ENCODE measurements at places on chromosomes 11 and 22.

DNA sequence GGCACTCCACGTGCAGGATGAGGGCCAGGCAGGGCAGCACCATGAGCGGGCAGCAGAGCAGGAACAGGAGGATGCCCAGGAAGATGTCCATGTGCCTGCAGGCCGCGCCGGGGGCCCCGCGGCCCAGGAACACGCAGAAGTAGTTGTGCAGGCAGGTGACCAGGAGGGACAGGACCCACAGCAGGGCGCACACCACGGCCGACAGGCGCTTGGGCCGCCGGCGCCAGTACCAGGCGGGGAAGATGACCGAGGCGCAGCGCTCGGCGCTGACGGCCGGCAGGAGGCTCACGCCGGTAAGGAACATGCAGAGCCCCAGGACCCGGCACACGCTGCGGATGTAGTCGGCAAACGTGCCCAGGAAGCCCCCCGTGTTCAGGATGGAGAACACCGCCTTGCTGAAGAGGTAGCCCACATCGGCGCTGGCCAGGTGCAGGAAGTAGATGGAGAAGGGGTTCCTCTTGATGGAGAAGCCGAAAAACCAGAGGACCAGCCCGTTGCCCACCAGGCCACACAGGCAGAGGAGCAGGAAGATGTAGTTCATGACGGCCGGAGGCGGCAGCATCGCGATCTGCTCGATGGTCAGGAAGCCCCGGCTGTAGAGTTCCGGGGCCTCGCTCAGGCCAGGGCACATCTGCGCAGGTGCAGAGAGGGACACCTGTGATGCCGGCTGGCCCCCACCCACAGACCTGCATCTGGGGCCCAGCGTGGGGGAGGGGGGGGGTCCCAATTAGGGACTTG, 7.2 kb downstream of the MRGPRF start:
- no peak overlapping the region for H3K4me3 ChIP-seq
- H3K27ac ChIP-seq = no peak overlapping the region
- H3K36me3 ChIP-seq = peaks cover 19% of the 10 kb centered on the region
- no peaks in the 10 kb centered on the region for H3K27me3 ChIP-seq
- peak; percentile 70 for DNase-seq
- no peaks in the 10 kb centered on the region for H3K4me1 ChIP-seq

DNA sequence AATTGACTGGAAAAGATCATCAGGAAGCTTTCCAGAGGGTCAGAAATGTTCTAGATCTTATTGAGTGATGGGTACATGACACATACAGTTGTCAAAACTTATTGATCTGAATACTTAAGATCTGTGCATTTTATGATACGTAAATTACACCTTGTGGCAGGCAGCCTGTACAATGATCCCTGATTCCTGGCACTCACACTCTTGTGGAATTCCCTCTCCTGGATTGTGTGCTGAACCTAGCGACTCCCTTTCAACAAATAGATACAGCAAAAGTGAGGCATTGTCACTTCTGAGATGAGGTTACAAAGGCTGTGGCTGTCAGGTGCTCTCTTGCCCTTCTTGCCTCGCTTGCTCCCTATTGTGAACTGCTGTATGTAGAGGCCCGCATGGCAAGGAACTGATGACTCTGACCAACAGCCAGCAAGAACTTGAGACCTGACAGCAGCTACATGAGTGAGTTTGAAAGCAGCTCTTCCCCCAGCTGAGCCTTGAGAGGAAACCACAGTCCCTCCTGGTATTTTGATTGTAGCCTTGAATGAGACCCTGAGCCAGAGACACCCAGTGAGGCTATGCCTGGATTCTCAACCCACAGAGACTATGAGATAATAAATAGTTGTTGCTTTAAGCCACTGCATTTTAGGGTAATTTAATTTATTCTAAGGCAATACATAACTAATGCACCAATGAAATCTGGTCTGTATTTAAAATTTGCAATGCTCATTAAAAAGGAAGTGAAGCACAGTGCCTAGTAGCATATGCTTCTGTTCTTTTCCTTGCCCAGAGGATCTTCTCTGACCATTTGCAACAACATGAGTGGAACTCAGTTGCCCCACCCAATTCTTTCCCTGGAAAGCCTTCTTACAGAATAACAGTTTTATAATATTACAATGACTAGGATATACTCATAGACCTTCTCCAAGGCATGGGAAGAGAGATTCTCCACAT, 60.5 kb upstream of the IZUMO1R start:
- no peak for DNase-seq
- no peaks in the 10 kb centered on the region for H3K27me3 ChIP-seq
- no peaks in the 10 kb centered on the region for H3K4me1 ChIP-seq
- no peak overlapping the region for H3K4me3 ChIP-seq
- H3K27ac ChIP-seq = no peak overlapping the region

- no peaks in the 10 kb centered on the region for H3K4me1 ChIP-seq
- H3K4me3 ChIP-seq = no peak overlapping the region
- H3K27me3 ChIP-seq = no peaks in the 10 kb centered on the region
- no peak overlapping the region for H3K27ac ChIP-seq
- no peak for DNase-seq
These were observed 28.0 kb downstream of the TPST2 start for GRCh38 chr22:26561756-26562417.

DNA sequence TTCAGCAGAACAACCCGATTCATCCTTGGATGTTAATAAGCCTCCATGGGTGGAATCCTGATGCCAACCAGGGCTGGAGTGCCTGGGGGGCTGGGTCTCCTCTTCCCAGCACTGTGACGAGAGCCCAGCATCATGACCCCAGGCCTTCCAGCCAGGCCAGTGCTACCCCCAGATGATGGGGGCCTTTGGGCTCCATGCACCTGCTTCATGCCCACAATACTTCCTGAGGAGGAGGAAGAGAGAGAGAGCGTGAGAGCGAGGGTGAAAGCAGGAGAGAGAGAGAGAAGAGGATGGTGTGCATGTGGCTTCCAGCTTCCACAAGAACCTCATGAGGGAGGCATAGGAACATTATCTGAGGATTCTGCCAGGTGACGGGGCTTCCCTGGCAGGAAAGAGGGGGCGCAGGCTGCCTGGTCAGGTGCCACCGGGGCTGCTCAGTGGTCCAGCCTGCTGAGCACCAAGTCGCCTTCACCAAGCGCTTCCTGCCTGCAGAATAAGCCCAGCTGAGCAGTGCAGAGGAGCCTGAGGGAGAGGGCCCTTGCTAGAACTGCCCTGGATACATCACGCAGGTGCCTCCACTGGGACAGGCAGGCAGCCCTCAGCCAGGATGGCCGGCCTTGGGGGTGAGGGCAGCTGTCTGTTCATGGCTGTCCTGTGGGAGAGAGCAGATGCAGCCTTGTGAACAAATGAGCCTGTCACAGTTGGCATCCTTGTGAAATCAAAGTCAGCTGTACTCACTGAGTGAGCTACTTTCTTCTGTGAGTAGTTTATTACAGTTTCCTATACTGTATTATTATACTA, 243.3 kb upstream of the B3GAT1 start:
- no peaks in the 10 kb centered on the region for H3K4me1 ChIP-seq
- no peak overlapping the region for H3K4me3 ChIP-seq
- no peak overlapping the region for H3K27ac ChIP-seq
- no peaks in the 10 kb centered on the region for H3K36me3 ChIP-seq
- H3K27me3 ChIP-seq = no peaks in the 10 kb centered on the region

GRCh38 chr22:30336752-30337460, 10.2 kb upstream of the TBC1D10A start:
- H3K27ac ChIP-seq = no peak overlapping the region
- H3K4me1 ChIP-seq = no peaks in the 10 kb centered on the region
- H3K27me3 ChIP-seq = no peaks in the 10 kb centered on the region
- DNase-seq = no peak
- H3K4me3 ChIP-seq = no peak overlapping the region
- H3K36me3 ChIP-seq = peaks cover 35% of the 10 kb centered on the region

DNA sequence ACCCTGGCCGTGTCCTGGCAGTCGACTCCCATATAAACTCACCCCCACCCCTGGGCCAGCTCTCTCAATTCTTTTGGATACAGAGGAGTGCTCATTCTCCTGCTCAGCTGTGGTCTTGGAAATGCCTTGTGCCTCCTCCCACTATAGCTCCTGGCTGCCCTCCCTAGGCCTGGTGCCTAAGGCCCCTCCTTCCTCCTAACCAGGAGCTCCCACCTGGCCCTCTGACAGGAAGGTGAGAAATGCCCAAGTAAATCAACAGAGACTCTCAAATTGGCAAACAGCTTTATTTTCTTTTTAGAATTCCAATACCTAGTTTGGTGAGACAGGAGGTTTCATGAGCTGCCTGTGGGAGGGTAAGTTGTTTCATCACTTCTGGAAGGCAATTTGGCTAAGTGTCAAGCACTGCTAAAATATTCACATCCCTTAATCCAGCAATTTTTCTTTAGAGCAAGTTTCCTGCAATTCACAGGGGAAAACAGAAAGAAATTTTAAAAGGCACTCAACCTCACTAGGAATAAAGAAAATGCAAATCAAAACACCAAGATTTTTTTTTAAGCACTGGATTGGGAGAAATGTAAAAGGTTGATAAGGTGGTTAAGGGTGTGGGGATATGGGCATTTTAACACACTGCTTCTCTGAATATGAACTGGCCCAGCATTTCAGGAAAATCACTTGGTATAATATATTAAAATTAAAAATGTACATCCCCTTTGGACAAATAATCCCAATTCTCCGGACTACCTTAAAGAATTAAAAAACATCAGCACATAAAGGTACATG, 209.7 kb upstream of the ARHGAP20 start:
- no peak for DNase-seq
- no peak overlapping the region for H3K4me3 ChIP-seq
- no peaks in the 10 kb centered on the region for H3K27me3 ChIP-seq
- no peaks in the 10 kb centered on the region for H3K4me1 ChIP-seq
- no peaks in the 10 kb centered on the region for H3K36me3 ChIP-seq

DNA sequence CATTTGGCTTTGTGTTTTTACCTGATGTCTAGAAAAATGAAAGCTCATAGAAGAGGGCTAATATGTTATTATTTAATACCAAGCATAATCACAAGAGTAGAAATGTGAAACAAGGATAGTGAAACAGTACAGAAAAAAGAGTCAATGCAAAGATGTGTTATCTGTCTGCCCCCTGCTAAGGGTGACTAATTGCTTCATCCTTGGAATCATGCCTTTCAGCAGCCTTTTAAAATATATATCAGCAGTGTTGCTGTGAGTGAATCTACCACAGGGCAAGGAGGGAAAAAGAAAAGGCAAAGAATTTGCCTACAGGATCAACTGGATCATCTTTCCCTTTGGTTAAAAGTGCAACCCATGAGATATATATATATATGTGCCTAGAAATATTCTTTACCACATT, 867.2 kb upstream of the RAG2 start:
- no peaks in the 10 kb centered on the region for H3K36me3 ChIP-seq
- no peaks in the 10 kb centered on the region for H3K27me3 ChIP-seq
- H3K4me1 ChIP-seq = no peaks in the 10 kb centered on the region
- H3K4me3 ChIP-seq = no peak overlapping the region
- DNase-seq = no peak
- H3K27ac ChIP-seq = no peak overlapping the region

DNA sequence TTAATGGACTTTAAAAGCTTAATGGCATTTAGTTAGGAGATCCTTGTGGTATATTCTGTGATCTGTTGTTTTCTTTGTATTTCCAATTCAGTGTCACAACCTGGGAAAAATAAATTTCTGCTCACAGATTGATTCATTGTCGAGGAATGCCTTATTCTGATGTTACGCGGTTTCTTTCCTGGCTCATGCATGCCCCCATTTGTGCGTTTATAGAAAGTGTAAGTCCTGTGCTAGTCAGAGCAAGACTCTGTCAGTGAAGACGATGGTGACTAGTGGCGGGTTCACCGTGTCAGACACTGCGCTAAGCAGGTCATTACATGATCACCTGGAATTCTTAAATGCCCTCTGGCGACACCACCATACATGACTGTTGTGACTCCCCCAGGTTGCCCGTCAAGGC, 169.4 kb downstream of the TBC1D22A start:
- no peaks in the 10 kb centered on the region for H3K4me1 ChIP-seq
- DNase-seq = no peak
- no peak overlapping the region for H3K4me3 ChIP-seq
- H3K27ac ChIP-seq = no peak overlapping the region
- H3K36me3 ChIP-seq = no peaks in the 10 kb centered on the region

- no peak overlapping the region for H3K27ac ChIP-seq
- no peaks in the 10 kb centered on the region for H3K27me3 ChIP-seq
- no peaks in the 10 kb centered on the region for H3K36me3 ChIP-seq
- no peak overlapping the region for H3K4me3 ChIP-seq
- H3K4me1 ChIP-seq = peaks cover 1% of the 10 kb centered on the region
- DNase-seq = no peak
These were observed 71.4 kb upstream of the MPEG1 start for GRCh38 chr11:59283825-59284772.

- DNase-seq = no peak
- no peak overlapping the region for H3K27ac ChIP-seq
- H3K4me3 ChIP-seq = no peak overlapping the region
- no peaks in the 10 kb centered on the region for H3K4me1 ChIP-seq
These were observed 25.3 kb downstream of the TPST2 start for GRCh38 chr22:26564672-26565071.
